ENCODE measurements at places on chromosomes 2 and 18. TPM values are rescaled to one million over a fixed set of nuclear protein-coding genes. Genes with fewer than 3 reads are reported as not detected.

Gene C1QL2
- not detected for total RNA-seq

Gene LBH
- 33.9 TPM for total RNA-seq

Gene NYAP2
- not detected for total RNA-seq

Gene PDE1A
- total RNA-seq, result not detected

GRCh38 chr18:28802546-28802945, 625.6 kb upstream of the CDH2 start:
- no peak for DNase-seq

DNA sequence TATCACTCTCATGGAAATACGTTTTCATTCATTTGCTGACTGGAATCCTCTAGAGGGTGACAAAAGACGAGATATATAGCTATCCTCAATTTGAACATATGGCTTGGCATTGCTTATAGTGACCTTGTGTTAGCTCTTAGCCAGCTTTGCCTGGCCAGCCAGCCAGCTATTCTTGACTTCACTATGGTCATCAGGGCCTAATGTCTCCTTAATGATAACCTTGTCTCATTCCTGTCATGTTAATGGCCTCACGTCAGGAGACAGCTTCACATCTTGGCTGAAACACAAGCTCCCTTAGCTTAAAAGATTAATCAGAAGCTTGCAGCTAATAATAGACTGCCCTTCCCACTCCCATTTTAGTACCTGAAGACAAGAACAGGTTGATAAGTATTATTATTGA, 1517.5 kb upstream of the PIK3C3 start:
- DNase-seq, result no peak

DNA sequence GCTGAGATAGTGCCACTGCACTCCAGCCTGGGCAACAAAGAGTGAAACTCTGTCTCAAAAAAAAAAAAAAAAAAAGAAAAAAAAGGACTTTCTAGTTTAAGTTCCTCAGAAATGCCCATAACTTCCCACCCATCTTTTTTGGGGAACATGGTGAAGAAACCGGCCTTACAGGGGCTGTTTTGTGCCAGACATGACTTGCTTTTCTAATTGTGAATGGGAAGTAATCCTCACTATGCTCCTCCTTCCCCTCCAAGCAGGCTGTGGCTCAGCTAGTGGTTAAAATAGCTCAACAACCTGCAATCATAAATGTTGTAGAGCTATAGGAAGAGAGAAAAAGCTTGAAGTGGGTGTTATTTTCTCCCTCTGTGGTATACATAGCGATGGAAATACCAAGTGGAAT, 34.1 kb upstream of the OLA1 start:
- no peak for DNase-seq

DNA sequence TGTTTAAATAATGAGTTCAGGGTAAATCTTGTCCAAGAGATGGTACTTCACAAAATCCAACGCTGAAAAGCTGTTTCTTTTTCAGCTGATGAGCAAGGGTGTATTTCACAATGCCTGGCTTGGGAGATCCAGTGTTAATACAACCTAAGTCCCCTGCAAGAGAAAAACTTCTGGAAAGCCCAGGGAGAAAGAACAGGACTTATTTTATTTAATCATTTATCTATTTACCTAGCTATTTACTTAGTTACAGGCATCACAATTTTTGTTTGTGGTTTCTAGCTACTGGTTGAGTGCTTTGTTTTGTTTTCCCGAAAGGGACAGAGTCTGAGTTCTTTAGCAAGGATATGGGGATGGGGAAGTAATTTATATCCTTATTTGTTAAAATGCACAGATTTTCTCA, 598.2 kb upstream of the SYT4 start:
- DNase-seq, result no peak

DNA sequence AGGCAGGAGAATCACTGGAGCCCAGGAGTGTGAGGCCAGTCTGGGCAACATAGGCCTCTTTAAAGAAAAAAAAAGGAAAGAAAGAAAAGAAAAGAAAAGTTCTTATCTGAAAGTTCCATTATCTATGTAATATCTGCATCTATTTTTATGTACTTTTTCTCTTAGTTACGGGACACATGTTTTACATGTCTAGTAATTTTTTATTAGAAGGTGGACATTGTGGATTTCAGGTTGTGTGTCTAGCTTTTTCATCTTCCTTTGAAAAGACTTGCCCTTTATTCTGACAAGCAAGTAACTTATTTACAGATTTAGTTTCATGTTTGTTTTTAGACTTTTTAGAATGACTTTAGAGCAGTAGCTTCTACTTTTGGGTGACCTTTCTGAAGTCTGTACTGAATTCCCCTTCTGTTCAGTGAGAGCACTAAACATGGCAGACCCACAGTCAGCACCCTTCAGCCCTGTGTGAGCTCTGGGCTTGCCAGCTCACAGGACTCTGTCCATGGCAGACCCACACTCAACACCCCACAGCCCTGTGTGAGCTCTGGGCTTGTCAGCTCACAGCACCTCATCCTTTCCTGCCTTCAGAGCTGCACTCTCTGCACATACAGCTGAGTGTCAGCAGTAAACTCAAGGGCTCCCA, 17.5 kb downstream of the TRAPPC12 start:
- no peak for DNase-seq

GRCh38 chr18:49681387-49681786, 119.5 kb downstream of the LIPG start:
- DNase-seq, result no peak

DNA sequence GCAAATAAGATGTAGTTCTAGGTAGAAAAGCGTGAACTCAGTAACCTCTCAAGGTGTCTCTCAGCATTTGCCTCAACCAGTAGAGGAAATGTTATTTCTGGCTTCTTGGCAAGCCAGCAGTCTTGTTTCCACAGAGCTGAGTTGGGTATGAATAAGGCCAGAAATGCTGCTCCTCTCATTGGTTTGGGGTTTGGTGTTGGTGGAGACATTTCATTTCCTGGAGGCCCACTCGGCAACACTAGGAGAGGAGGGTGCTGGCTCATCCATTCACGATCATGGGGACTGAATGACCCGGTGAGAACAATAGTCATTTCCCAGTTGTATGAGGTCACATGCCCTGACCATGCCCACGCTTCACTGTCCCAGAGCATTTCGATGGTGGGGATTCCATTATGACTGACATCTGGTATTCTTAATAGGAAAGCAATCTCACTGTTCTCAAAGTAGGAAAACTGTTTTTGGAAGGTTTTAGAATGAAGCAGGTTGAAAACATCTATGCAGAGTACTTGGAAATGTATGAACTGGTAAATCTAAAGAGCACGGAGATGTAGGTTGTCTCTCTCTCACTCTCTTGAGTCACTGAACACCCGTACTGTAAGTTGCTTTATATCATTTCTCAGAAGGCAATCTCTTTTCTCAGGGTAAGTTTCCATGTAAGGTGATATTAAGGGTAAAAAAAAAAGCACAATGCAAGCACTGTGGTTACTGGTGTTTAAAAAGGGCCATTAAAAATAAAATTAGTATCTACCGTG, 37.1 kb upstream of the CTLA4 start:
- no peak for DNase-seq

- no peak for DNase-seq
Measured at GRCh38 chr2:70141902-70142589, 48.8 kb downstream of the C2orf42 start.

GRCh38 chr18:68940039-68940438, 142.2 kb downstream of the CCDC102B start:
- no peak for DNase-seq

DNA sequence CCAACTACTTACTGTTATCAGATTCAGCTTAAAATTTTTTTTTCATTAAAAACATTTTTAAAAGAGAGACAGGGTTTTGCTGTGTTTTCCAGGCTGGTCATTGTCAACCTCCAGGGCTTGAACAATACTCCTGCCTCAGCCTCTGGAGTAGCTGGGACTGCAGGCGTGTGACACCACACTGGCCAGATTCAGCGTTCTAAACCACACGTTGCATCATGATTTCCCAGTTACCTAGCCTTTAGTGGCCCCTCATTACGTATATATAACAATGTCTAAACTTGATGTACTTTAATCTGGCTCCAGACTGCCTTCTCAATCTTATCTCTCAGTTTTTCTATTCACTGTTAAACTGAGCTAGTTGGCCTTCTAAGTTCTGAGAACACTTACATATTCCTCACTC, 89.6 kb downstream of the COMMD1 start:
- DNase-seq, result no peak

GRCh38 chr18:79644006-79644665, 35.5 kb upstream of the CTDP1 start:
- DNase-seq, result no peak
